ENCODE measurements at places on chromosomes 16 and 17.

- peak; percentile 58 for DNase-seq
Observed at GRCh38 chr17:78717431-78717980, 64.6 kb downstream of the CYTH1 start.

DNA sequence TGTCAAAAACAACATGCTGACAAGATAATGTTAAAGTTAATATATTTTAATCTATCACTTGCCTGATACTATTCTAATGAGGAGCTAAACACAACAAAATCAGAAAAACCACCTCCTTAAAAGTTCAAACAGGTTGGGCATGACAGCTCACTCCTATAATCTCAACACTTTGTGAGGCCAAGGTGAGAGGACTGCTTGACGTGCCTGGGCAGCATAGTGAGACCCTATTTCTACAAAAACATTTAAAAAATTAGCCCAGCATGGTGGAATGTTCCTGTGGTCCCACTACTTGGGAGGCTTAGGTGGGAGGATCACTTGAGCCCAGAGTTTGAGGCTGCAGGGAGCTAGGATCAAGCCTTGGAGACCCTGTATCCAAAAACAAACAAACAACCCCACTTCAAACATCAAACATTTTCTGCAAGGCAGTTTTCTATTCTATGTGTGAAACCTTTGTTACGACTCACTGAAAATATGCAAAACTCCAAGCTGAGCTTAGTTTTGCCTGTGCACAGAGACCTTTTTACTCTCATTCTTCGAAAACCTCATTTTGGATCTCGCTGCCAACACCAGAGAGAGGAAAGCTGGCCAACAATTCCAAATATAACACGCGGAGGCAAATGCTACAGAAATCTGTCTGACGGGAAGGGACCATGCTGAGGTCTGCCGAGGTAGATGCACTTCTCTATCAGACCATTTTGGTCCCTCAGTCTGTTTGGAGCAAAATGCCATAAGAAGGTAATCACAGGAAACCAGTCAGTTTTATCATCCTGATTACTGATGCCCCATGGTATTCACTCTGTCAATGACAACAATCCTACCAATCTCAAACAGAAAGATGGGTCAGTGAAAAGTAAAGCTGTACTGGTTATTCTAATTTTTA, 6.2 kb downstream of the PHF12 start:
- no peak for DNase-seq

- no peak for DNase-seq
Observed at GRCh38 chr16:17203424-17203823, 267.3 kb downstream of the XYLT1 start.

DNA sequence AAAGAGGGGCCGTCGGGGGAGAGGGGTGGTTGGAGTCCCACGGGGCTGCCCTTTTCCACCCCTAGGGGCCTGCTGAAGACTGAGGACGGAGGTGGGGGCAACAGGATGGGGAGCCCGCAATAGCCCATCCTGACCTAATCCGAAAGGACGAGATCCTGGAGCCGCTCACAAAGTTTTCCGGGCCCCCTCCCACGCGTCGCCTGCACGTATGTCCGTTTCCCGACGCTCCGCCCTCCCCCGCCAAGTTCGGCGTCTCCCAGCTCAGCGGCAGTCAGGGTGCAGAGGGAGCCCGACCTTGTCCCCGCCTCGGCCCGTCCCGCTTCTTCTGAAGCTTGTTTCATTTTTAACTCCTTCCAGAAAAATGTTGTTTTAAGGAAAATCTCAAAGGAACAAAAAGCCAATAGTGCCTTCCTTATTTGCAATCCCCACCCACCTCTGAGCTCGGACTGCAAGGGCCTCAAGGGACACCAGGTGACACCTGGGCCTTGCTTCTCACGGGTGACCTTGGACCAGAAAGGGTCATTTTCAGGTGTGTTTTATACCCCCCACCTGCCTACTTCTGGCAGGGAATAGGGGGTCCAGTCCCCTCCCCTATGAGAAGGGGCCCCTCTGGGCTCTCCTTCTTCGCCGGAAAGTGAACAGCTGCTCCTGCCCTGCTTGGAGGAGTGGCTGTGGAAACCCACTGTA, 3.4 kb upstream of the ZNF423 start:
- DNase-seq = no peak

- no peak for DNase-seq
Observed at GRCh38 chr16:52090080-52090479, 456.9 kb downstream of the TOX3 start.

DNA sequence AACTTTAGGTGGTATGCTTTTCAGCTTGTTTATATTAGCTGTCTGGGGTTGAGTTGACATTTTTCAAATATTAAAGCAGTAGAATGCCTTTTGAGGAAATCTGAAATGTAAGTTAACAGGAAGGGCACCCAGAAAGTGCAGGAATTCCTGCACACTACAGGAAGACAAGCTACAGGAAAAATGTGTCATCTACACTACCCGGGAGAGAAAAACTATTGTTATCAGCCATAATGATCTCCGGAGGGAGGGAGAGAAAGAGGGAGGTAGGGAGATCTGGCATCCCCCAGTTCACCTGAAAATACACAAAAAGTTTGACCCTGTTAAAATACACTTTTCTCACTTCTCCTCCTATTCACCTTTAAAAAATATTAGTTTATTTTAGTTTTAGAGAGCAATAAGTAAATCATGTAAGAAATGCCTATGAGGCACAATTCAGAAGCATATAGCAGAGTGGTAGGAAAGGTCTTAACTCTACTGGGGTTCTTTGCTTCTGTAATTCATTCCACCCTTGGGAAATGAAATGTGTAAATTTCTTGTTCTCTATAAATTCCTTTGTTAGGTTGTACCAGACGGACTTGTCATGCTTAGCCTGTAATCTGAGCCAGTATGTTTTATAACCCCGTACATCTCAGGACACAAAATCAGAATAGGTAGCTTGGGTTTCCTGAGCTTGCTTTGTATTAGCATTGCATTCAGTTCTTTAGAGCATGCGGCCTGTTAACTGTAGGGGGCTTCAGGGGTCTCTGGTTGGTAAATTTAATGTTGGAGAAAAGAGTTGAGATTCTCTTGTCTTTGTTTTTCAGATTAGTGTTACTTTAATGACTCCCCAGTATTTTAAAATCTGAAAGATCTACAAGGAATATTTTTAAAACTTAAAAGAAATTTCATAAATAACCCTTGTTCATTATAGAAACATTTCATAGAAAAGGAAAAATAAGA, 3.3 kb downstream of the MAP2K6 start:
- DNase-seq = no peak
